ENCODE measurements at places on chromosomes 7 and 10. TPM values are rescaled to one million over a fixed set of nuclear protein-coding genes. Genes with fewer than 3 reads are reported as not detected.

DNA sequence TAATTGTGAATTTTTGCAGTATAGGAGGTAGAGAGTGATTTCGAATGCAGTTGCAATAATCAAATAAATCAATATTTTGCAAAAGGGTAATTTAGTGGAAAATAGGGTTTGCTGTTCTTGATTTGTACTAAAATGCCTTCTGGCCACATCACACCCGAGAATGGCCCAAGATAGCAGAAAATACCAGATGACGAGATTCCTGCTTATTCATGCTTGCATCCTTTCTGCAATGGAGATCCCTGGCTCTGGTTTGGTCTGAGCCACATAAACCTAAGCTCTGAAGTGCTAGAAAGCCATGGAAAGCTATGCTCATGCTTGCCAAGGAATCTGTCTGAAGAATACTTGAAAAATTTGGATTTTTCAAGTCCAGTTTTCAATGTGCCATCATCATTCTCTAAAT lies 634.2 kb upstream of the COBL start:
- H3K27me3 ChIP-seq = no peaks in the 10 kb centered on the region
- H3K4me3 ChIP-seq = no peak overlapping the region
- no peak overlapping the region for H3K27ac ChIP-seq

- no peaks in the 10 kb centered on the region for H3K36me3 ChIP-seq
- H3K4me1 ChIP-seq = no peaks in the 10 kb centered on the region
- no peaks in the 10 kb centered on the region for H3K27me3 ChIP-seq
- no peak overlapping the region for H3K4me3 ChIP-seq
Observed at GRCh38 chr7:69678494-69679187, 80.4 kb downstream of the AUTS2 start.

- no peaks in the 10 kb centered on the region for H3K36me3 ChIP-seq
- no peak overlapping the region for H3K4me3 ChIP-seq
- DNase-seq = no peak
- H3K27ac ChIP-seq = no peak overlapping the region
- peaks cover 6% of the 10 kb centered on the region for H3K4me1 ChIP-seq
- no peaks in the 10 kb centered on the region for H3K27me3 ChIP-seq
Observed at GRCh38 chr10:78757344-78757925, 311.3 kb upstream of the ZMIZ1 start.

GRCh38 chr10:95755511-95756004 lies 405 bp upstream of the ENTPD1 start:
- peak overlapping the region; percentile 37 for H3K27ac ChIP-seq
- no peaks in the 10 kb centered on the region for H3K4me1 ChIP-seq
- peak; percentile 80 for DNase-seq
- H3K4me3 ChIP-seq = peak overlapping the region; percentile 33
- no peaks in the 10 kb centered on the region for H3K27me3 ChIP-seq
- no peaks in the 10 kb centered on the region for H3K36me3 ChIP-seq

GRCh38 chr7:101410743-101411507 lies 48.2 kb downstream of the COL26A1 start:
- H3K36me3 ChIP-seq = no peaks in the 10 kb centered on the region
- peaks cover under 1% of the 10 kb centered on the region for H3K27me3 ChIP-seq
- no peak overlapping the region for H3K4me3 ChIP-seq
- no peaks in the 10 kb centered on the region for H3K4me1 ChIP-seq

- no peaks in the 10 kb centered on the region for H3K27me3 ChIP-seq
- peaks cover 14% of the 10 kb centered on the region for H3K4me1 ChIP-seq
- no peak for DNase-seq
- H3K36me3 ChIP-seq = peaks cover 2% of the 10 kb centered on the region
- no peak overlapping the region for H3K4me3 ChIP-seq
Observed at GRCh38 chr10:69963835-69964710, 88.6 kb upstream of the MACROH2A2 start.

DNA sequence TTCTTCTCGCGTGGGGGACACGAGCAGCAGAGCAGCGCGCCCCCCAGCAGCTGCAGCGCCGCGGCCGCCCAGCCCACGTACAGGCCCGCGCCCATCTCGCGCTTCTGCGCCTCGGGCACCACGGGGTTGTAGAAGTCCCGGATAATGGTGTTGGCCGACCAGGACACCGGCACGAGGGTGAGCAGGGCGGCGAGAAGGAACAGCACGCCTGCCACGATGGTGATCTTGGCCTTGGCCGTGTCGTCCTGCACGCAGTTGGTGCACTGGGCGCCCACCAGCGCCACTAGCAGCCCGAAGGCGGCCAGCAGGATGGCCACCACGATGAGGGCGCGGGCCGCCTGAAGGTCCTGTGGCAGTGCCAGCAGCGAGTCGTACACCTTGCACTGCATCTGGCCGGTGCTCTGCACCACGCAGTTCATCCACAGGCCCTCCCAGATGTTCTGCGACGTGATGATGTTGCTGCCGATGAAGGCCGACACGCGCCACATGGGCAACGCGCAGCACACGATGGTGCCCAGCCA lies 529 bp downstream of the CLDN3 start:
- peak; percentile 72 for DNase-seq
- no peaks in the 10 kb centered on the region for H3K4me1 ChIP-seq
- H3K36me3 ChIP-seq = no peaks in the 10 kb centered on the region
- H3K27ac ChIP-seq = peak overlapping the region; percentile 92

GRCh38 chr7:94451187-94451586 lies 56.5 kb downstream of the COL1A2 start:
- no peak overlapping the region for H3K27ac ChIP-seq
- no peaks in the 10 kb centered on the region for H3K27me3 ChIP-seq
- no peak for DNase-seq
- H3K4me3 ChIP-seq = no peak overlapping the region
- H3K4me1 ChIP-seq = no peaks in the 10 kb centered on the region
- no peaks in the 10 kb centered on the region for H3K36me3 ChIP-seq

DNA sequence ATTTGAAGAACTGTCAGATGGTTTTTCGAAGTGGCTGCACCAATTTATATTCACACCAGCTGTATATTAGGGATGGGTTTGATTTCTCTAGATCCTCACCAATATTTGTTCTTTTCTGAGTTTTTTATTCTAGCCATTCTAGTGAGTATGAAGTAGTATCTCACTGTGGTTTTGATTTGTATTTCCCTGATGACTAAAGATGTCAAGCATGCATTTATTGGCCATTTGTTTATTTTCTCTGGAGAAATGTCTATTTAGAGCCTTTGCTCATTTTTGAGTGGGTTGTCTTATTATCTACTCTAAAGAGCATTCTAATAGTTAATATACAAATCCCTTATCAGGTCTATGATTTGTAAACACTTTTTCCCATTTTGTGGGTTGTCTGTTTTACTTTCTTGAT lies 123.9 kb downstream of the PCLO start:
- H3K4me3 ChIP-seq = no peak overlapping the region
- no peaks in the 10 kb centered on the region for H3K27me3 ChIP-seq
- no peaks in the 10 kb centered on the region for H3K4me1 ChIP-seq

DNA sequence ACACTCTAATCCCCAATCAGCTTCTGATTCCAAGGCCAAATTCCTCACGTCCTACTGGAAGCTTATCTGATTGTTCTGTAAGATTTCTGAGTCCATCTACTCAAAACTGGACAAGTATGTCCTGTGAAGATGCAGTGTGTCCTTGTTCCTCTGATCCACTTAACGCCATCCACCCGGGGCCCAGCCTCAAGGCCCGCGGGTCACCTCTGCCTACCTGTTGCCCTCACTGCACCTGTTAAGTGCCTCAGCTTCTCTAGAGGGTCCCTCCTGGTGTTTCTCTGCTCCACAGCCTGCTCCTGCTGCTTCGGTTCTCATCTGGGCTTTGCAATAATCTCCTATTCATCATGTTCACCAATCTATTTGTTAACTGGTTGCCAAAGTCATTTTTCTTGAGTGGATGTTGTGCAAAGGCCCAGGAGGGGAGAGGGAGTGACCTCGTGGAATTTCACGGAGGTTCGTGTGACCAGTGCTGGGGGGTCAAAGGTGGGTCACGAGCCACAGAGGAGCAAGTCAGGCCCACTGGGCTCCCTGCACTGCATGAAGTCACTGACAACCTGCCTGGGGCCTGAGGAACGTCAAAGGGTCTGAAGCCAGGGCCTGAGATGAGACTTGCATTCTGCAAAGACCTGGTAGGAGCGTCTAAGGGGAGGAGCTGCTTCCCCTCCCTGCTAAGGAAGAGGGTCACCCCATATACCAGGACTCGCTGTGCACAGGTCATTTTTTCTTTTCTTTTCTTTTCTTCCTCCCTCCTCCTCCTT lies 338.1 kb downstream of the WDR37 start:
- no peak overlapping the region for H3K27ac ChIP-seq
- H3K36me3 ChIP-seq = no peaks in the 10 kb centered on the region
- H3K27me3 ChIP-seq = no peaks in the 10 kb centered on the region
- no peak overlapping the region for H3K4me3 ChIP-seq

- H3K4me1 ChIP-seq = no peaks in the 10 kb centered on the region
- H3K27me3 ChIP-seq = no peaks in the 10 kb centered on the region
- no peak overlapping the region for H3K27ac ChIP-seq
Observed at GRCh38 chr7:111018960-111019736, 71.8 kb upstream of the LRRN3 start.

- no peaks in the 10 kb centered on the region for H3K36me3 ChIP-seq
- no peak for DNase-seq
- no peaks in the 10 kb centered on the region for H3K27me3 ChIP-seq
- H3K4me3 ChIP-seq = no peak overlapping the region
- no peaks in the 10 kb centered on the region for H3K4me1 ChIP-seq
Observed at GRCh38 chr10:80468002-80468401, 13.9 kb downstream of the TSPAN14 start.

Gene ASB10
- polyA plus RNA-seq = not detected

Gene PLXNA4
- 1.2 TPM for polyA plus RNA-seq

Gene ZNF746
- 7.6 TPM for polyA plus RNA-seq

Gene HOXA3
- 3.3 TPM for polyA plus RNA-seq

All from small intestine (tissue), 16 donors.